GM06990 (cell line): ENCODE measurements at places on chromosomes 2 and 18.

GRCh38 chr2:113878743-113879142 is 11.1 kb upstream of the ACTR3 start:
- DNase-seq, result no peak

DNA sequence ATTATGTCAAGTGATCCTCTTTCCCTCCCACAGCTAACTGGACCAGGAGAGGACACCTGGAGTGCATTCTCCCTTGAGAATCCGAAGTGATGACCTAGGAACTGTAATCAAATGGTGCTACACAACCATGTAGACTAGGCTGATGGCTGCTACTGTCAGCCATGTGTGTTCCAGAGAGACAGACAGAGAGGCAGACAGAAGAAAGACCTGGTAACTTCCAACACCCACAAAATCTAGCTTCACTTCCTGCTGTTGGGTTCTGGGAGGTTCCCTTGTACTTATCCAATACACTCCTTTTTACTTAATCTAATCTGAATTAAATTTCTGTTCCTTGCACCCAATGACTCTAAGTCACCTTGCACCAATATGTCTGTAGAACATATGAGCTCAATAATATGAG is 72.3 kb downstream of the AAK1 start:
- DNase-seq, result no peak

GRCh38 chr18:73901566-73901965 is 246.1 kb downstream of the FBXO15 start:
- no peak for DNase-seq

DNA sequence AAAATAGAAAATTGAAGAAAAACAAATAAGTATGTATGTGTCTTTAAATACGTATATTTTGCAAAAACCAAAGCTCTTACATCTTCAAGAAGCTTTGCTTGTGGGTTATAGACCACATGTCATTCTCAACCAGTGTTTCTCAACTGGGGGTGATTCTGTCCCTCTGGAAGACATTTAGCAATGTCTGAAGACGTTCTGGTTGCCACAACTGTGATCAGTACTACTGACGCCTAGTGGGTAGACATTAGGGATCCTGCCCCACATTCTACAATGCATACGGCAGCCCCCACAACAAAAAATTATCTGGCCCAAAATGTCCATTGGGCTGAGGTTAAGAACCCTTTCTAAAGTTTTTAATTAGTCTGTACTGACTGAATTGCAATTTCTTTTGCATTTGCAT is 48.4 kb downstream of the UNC50 start:
- DNase-seq, result no peak

GRCh38 chr2:74488643-74489481 is 6.0 kb downstream of the TTC31 start:
- DNase-seq, result no peak

- no peak for DNase-seq
These were observed 136.2 kb downstream of the MTX2 start for GRCh38 chr2:176405477-176405876.

DNA sequence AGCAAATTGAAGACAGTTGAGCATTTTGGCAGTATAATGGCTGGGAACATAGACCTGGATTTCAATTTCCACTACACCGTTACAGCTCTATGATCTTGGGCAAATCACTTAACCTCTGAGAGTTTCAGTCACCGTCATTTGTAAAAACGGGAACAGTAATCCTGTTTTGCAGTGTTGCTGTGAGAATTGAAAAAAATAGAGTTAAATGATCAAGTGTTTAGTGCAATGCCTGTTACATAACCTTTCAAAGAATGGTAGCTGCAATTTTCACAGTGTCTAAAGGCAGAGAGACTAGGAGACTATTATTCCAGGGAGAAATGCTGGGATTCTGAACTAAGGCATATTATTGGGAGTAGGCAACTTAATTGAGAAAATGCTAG is 2.0 kb downstream of the AGPS start:
- no peak for DNase-seq

- peak; percentile 36 for DNase-seq
These were observed 2.8 kb downstream of the PREPL start for GRCh38 chr2:44358503-44358902.

- no peak for DNase-seq
These were observed 54.4 kb upstream of the FOSL2 start for GRCh38 chr2:28338046-28338817.

GRCh38 chr2:160365716-160366367 is 127.8 kb downstream of the RBMS1 start:
- DNase-seq, result no peak

- no peak for DNase-seq
These were observed 60.7 kb upstream of the HDAC4 start for GRCh38 chr2:239461291-239462190.

DNA sequence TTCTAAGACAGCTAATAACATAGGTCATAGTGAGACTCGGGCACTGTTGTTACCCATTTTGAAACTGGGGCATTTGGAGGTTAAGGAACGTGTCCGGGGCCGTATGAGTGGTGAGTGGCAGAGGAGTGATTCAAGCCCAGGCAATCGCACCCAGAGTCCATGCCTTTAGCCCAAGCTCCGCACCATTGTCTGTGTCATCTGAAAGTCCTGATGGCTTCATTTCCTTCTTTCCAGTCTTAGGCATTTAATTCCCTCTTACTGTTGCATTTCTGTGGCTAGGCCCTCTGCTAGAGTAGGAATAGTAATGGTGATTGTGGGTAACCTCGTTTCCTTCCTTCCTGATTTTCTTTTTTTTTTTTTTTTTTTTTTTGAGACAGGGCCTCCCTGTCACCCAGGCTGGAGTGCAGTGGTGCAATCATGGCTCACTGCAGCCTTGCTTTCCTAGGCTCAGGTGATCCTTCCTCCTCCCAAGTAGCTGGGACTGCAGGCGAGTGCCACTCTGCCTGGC is 49.8 kb upstream of the ASB1 start:
- no peak for DNase-seq

- DNase-seq, result no peak
These were observed 73.7 kb downstream of the PTGR3 start for GRCh38 chr18:75135158-75135725.
